ENCODE measurements at places on chromosomes 12 and 14.

DNA sequence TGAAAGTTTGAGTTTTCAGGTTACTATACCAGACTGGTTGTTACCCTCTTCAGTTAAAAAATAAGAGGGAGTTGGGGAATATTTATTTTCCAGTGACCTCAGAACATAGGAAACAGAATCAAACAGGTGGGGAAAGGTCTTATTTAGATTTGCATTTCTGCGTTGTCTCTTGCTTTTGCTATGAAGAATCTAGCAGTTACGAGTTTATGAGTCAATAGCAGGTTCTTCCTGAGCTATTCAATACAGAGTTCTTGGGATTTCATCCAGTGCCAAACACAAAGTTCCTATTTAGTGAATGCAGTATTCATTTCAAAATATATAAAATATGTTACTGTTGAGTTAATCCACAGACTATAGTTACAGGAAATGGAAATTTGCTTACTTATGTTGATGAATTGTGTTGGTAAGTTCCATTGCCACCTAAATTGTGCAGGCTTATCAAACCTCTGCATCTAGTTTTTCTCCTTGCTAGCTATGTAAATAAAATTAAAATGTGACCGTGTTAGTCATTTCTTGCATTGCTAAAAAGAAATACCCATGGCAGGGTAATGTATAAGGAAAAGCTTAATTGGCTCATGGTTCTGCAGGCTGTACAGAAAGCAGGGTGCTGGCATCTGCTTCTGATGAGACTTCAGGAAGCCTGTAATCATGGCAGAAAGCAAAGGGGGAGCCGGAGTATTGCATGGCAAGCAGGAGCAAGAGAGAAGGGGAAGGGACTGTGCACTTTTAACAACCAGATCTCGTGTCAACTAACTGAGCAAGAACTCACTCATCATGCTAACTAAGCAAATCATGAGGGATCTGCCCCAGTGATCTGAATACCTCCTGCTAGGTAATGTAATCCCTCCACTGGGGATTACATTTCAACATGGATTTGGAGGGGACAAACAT, 110.2 kb downstream of the KTN1 start:
- no peak for DNase-seq

- DNase-seq: peak; percentile 57
These were observed 840 bp downstream of the PNP start for GRCh38 chr14:20469890-20470602.

DNA sequence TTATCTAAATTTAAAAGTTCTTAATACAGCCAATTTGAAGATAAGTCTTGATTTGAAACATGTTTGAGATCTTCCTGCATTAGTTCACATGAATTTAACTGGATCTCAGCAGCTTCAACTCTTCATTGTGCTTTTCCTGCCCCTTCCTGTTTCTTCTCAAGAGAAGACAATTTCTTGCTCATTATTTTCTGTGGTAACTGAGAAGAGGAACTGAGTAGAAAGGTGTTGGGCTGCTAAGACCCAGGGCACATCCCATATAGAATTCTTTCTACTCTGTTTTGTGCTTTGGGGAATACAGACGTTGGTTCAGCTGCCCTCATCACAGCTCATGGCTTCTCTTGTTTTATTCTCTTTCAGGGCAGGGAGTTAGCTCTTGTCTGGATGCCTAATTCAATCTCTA, 110.2 kb downstream of the SNAPC1 start:
- no peak for DNase-seq

- no peak for DNase-seq
These were observed 34.9 kb upstream of the HNF1A start for GRCh38 chr12:120943482-120943881.

- DNase-seq: no peak
These were observed 41.4 kb downstream of the SLC17A8 start for GRCh38 chr12:100398307-100398706.

GRCh38 chr12:53308276-53308675, 8.8 kb downstream of the MYG1 start:
- no peak for DNase-seq

- DNase-seq: peak; percentile 15
These were observed 80.7 kb downstream of the KDM2B start for GRCh38 chr12:121499929-121500793.

GRCh38 chr12:106309671-106310505, 7.4 kb downstream of the TCP11L2 start:
- DNase-seq: peak; percentile 92

GRCh38 chr12:43285159-43285598, 266.8 kb downstream of the ADAMTS20 start:
- DNase-seq: peak; percentile 98

- no peak for DNase-seq
These were observed 57.6 kb downstream of the SSPN start for GRCh38 chr12:26252946-26253345.

GRCh38 chr12:95072900-95073697, at the start of gene NR2C1:
Gene NR2C1 (minus strand): TSS chr12:95073618. CDS start chr12:95067384, 6,234 bp downstream.
- DNase-seq: peak; percentile 84

DNA sequence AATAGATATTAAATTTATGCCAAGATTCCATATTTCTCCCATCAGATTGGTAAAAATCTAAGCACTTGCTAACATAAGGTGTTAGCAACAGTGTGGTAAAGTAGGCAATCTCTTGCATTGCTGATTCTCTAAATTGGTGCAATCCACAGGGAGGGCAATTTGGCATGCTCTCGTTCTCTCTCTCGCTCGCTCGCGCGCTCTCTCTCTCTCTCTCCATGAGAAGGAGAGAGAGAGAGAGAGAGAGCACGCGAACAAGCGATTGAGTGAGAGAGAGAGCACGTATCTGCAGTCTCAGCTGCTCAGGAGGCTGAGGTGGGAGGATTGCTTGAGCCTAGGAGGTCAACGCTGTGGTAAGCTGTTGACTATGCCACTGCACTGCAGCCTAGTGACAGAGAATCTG, 25.9 kb downstream of the PSEN1 start:
- no peak for DNase-seq

- DNase-seq: no peak
These were observed 27.0 kb downstream of the TMCC3 start for GRCh38 chr12:94623161-94623920.

- DNase-seq: no peak
These were observed 560.4 kb upstream of the FLRT2 start for GRCh38 chr14:84969501-84969900.

DNA sequence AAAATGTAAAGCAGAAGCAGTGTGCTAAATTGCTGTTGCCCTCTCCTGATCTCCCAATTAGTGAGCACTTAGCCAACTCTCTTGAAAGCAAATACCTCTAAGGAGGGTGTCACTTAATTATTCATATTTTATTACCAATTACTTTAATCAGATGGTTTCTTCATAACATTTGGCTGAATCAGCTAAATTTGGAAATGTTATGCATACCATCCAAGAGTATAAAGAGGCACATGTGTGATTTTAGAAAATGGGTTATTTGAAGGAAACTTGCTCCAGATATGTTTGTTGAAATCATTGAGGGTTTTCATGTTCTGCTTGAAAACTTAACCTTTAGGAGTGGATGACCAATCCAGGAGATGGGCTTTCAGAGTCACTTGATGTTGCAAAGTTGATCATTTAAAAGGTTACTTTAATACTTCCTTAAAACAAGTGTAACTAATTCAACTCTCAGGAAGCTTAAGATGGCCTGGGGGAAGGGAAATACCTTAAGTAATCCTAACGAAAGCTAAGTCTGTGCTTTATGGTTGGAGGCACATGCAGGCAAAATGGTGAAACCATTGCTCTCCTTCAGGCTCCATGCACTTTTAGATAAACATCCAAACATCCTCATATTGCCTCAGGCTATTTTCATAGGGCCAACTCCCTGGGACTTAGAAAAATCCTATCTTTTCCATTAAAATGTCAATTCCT, 434.5 kb downstream of the MDGA2 start:
- DNase-seq: no peak

DNA sequence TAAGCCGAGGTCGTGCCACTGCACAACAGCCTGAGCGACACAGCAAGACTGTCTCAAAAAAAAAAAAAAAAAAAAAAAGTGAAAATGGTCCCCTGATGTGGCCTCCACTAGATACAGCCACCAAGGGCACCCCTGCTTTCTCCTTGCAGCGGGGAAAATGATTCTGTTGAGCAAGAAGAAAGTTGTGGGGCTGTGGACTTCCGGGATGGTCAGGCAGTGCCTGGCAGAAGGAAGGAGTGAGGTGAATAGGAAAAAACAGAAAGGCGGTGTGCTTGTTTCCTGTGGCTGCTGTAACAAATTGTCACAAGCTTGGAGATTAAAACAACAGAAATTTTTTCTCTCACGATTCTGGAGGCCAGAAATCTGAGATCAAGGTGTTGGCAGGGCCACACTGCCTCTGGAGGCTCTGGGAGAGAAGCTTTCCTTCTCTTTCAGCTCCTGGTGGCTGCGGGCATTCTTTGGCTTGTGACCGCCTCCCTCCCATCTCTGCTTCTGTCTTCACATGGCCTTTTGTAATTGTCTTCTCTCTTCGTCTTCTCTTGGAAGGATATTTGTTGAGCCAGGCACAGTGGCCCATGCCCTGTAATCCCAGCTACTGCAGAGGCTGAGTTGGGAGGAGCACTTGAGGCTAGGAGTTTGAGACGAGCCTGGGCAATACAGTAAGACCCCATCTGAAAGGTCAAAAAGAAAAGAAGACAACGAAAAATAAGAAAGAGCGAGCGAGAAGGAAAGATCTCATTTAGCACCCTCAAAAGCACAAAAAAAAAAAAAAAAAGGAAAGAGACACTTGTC, 116.6 kb upstream of the MED13L start:
- DNase-seq: no peak

- DNase-seq: no peak
These were observed 724.8 kb downstream of the C12orf50 start for GRCh38 chr12:87304406-87304805.

DNA sequence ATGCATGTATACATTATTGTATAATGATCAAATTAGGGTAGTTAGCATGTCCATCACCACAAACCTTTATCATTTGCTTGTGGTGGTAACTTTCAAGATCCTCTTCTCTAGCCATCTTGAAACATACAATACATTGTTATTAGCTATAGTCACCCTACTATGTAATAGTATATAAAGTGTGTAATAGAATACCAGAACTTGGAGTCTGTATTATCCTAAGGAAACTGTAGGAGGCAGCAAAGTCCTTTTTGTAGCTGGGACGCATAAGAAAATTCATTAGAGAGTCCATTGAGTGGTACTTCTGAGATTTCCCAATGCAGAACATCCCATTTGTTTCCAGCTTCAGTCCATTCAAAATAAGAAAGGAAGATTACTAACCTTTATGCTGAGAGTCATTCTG, 325.9 kb upstream of the LRFN5 start:
- no peak for DNase-seq

DNA sequence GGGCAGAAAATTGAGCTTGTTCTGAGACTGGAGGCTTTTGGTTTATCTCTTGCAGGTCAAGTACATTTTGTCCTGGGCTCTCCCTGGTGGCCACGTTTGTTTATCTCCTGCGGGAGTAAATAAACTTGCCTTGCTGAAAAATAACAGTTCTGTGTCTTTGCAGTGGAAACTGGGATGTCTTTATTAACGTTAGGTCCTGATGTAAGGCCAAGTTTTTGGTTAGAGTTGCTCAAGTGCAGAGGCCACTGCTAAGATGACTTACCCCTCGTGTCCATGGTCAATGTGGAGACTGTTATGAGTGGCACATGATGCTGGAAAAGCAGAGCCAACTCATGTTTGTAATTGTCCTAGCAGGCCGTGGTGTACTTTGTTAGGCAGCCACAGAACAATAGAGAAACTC, 3.8 kb downstream of the PTPN11 start:
- no peak for DNase-seq

DNA sequence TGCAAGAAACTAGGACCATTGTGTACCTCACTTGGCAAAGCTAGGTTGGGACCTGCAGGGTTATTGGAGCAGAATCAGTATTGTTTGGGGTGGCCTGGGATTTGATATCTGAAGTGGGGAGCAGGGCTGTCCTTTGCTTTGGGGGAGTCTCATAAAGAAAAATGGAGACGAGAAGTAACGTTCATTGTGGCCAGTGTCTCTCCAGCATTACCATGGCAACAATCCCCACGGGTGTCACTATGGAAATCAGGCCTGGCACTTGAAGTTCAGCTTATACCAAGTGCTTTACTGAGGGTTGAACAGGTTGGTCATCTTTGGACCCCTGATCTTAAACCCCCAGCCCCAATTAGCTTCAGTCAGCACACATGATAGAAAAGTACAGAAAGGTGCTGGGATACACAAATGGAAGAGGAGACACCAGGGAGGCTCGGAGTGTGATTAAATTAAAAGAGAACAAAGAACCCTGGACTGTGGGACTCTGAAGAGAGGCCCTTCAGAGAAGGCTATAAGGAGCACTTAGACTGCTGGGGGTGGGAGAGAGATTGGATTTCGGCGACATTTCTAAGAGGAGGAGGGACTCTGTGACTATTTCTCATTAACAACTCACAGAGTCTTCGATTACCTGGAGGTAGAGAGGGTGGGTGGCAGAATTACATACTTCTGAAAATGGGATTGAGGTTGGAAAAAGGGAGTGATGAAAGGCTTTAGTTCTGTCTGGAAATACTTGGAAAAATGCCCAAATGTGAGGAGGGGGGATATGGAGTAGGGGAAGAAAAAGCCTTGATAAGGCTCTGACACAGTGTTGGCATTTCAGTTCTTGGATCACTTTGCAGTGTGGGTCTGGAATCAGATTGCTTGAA, 3.7 kb downstream of the KIF5A start:
- no peak for DNase-seq

DNA sequence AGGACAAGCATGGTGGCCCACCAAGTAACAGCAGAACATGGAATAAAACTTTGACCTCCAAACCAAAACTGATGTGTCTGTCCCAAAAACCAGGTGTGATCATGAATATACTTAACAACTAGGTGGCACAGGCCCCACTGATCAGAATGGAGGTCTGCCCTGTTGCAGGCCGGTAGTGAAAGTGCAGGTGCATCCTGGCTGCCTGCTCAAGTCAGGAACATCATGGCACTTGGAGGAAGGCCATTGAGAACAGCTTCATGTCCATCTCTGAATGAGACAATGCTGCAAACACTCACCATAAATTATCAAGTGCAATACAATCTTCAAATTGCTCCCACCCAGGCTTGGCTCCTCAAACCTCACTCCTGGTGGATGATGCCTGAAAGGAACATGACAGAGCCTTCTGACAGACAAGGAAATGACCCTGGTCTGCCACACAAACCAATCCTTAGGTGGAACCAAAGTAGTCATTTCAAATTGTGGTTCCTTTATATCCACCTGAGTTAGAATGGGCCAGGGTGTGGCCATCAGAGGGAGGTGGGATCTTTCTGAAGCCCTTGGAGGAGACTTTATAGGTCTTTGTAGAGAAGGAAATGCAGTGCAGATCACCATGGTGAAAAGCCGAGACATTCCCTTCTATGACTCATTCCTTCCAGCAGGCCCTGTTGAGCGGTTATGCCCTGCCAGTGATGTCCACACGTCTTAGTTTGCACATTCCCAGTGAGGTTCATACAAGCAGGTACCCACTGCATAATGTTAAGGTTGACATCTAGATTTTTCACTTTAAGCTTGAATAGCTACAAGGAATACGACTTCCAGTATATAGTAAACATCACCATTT, 36.0 kb downstream of the EGLN3 start:
- DNase-seq: peak; percentile 85

Measured in astrocyte (in vitro differentiated cells and primary cell).